ENCODE measurements at places on chromosomes 6 and 20. TPM values are rescaled to one million over a fixed set of nuclear protein-coding genes. Genes with fewer than 3 reads are reported as not detected.

DNA sequence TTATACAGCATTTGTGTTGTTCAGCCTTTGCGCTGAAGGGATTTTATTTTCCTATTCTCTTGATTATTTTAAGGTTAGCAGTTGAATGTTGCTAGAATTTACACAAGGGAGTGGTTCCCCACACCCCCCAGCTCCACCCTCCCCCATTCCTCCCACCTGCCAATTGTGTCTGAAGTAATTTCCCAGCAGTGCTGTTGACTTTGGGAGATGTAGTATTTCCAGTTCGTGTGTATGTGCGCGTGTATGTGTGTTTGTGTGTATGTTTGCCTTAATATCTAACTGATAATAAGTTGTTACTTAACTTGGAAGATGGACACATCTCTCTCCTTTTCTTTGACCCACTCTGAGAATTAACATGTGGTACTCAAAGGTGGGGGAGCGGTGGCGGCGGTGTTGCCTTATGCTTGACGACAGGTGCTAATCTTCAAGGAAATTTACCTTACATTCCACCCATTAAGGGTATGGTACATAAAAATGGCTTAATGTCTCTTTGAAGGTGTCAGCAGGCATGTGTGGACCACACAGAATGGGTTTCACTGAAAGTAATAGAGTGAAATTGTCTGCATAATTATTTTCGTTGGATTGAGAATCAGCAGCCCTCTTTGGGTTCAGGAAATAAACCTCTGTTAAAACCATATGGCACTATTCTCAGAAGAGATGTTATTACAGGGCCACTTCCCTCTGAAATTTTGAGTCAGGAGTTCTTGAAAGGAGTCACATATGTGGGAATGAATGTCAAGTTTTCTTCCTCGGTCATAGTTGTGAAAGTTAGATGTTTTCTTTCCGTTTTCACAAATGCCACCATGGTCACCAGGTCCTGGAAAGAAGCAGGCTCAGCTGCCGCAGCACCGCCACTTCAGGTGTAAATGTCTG lies 95.6 kb upstream of the SUPT3H start:
- DNase-seq: no peak

- peak; percentile 31 for DNase-seq
These were observed 91.3 kb upstream of the SHLD1 start for GRCh38 chr20:5658912-5659345.

COL19A1 gene
- 0.31 TPM for total RNA-seq

NT5E gene
- 26.0 TPM for total RNA-seq

DNA sequence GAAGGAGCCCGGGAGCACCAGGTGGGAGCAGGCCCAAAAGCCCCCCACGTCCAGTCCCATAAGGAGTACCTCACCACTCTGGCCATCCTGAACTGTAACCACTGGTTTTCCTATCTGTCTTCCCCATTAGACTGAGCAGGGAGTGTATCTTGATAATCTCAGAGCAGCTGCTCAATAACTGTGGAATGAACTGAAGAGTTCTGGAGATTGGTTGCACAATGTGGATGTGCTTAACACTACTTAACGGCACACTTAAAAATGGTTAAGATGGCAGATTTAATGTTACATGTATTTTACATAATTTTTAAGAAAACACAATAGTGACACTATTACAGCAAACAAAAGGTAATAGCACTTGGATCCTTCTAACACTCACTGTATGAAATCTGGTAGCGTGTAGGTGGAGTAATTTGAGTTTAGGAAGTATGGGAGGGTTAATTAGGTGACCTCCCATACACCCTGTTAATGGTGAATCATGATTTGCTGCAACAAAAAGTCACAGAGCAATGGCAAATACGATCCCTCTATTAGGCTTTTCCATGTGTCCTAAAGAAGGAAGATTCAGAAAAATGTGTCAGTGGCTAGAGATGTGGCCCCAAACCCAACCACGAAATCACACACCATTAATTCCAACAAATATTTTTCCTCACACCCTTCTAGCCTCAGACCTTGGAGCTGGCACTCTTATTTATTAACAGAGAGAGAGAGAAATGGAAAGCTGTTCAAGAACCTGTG lies 18.4 kb downstream of the TRAM2 start:
- no peak for DNase-seq

CD93 gene
- total RNA-seq: 0.06 TPM

- no peak for DNase-seq
These were observed 48.2 kb downstream of the RNASET2 start for GRCh38 chr6:166907871-166908806.

DNA sequence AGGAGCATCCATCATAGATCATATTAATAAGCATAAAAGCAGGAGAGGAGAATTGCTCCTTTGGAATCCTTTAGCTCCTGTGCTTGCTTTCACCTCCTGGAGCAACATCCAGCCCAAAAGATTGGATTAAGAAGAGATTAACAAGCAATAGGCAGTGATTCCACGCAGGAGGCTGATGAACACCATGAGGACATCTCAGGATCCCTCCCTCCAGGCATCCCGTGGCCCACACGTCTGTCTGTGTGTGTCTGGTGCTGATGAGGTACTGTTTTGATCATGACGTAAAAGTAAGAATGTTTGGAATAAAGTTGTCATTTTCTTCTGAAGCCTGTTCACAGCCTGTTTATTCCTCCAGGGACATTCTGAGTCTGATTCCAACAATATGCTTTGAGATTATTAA lies 185.5 kb upstream of the MYLIP start:
- no peak for DNase-seq

DNA sequence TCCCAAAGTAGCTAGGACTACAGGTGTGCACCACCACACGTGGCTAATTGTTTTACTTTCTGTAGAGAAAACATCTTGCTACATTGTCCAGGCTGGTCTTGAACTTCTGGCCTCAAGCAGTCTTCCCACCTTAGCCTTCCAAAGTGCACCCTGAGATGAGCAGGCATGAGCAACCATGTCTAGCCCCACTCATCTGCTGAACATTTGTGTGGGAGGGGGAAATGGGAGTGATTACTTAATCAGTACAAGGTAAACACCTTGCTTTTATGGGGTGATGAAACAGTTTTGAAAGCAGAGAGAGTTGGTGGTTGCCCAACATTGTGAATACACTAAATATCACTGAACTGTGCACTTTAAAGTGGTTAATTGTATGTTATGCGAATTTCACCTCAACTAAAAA lies 5.3 kb downstream of the APMAP start:
- no peak for DNase-seq

SLC17A3 gene
- total RNA-seq: not detected

- no peak for DNase-seq
These were observed 26.4 kb upstream of the SALL4 start for GRCh38 chr20:51828762-51829161.

DNA sequence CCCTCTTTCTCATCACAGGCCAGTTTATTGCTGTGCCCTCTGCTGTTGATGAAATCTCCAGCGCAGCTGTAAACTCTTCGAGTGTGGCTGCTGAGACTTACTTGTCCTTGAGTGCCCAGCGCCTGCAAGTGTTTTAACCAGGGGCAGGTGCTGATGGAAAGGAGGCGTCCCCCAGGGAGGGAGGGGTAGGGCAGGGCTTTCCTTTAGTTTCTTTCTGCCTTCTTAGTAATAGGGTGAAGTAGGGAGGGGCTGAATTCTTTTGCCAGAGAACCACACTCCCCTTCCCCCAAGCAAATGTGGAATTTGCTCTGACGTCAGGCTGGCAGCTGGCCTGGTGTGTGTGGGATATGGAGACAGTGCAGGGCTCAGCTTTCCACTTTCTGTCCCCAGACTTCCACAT lies 61.2 kb downstream of the IGF2R start:
- peak; percentile 82 for DNase-seq

TMEM14A gene
- total RNA-seq: 10.0 TPM

MUCL3 gene
- not detected for total RNA-seq

Data from A673 (cell line).